ENCODE measurements at places on chromosomes 2 and 18.

DNA sequence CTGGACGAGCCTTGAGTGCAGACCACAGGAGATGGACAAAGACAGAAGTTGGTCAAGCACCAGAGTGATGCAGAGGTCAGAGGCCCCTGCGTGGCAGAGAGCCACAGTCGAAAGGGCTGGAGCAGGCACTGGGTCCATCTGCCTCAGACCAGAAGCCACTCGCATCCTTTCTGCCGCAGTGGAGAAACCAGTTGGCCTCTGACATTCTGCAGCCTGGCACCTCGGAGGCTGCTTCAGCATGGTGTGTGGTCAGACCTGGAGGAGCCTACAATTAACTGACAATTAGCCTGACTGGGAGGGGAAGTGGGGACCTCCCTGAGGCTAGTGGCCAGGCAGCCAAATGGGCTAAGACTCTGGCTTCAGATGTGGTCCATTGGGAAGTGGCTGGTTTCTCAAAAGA lies 111.1 kb downstream of the SGPP2 start:
- no peak for DNase-seq

DNA sequence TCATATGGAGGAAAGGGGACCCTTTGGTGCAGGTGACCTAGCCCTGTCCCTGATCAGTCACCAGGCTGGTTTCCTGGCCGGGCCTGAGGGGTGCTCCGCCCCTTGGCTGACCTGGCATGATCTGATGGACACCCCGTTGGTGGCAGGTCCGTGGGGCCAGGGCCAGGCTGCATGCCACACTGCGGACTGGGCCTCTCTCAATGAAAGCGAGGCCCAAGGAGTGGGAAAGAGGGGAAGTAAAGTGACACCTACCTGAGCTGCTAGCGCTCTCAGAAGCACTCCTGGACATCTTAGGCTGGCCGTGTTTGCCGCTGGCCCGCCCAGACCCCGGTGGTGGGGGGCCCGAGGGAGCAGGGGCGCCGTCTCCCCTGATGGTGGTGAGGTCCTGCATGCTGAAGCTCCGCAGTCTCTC lies 33.1 kb downstream of the MRPL35 start:
- no peak for DNase-seq

GRCh38 chr2:96374211-96374951 lies 38.8 kb downstream of the NCAPH start:
- peak; percentile 66 for DNase-seq

DNA sequence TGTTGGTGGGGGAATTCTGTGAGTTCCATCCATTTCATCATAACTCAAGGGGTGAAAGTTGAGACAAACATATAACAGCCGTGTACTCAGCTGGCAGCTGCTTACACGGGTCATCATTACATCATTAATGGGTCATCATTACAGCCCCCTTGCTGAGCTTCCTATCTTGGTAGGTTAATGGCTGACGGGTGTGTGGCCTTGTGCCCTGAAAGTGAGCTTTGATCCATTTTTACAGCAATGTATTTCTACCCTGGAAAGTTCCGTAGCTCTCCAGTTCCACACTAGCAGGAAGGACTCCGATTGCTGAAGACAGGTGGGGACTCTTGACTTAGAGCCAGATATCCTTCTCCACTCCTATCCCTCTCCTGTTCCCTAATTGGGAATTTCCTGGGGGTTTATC lies 105.2 kb upstream of the DLX2 start:
- no peak for DNase-seq

- DNase-seq, result no peak
These were observed 69.2 kb downstream of the DGKD start for GRCh38 chr2:233423552-233423860.

DNA sequence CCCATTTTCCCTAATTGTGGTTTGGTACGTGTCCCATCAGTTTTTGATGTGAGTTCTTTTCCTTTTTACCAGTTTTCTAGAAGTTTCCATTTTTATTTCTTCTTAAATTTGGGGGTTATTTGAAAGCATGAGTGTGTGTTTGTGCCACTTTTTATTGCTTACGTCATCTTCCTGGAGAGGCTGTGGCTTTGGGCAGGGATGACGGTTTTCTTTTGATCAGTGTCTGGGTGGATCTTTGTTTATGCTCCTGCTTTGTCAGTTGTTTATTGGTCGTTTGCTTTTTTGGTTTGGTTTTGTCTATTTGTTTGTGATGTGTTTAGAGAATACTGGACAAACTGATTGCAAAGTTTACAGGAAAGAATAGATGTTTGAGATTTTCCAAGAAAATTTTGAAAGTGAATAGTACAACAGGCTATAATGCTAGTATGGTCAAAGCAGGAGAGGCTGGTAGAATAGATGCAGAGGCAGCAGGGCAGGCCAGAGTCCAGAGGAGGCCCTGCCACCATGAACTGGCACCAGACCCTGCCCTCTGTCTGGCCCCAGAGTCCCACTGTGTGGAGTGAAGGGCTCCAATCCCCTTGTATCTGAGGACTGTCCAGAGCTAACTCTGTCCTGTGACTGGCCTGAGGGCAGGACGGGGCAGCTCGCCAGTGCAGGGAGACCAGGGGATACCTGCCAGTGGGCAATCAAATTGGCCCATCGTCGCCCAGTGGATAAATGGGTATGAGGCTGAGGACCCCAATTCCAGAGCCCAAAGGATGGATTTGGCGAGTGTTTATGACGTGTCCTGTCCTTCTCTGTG lies 23.4 kb upstream of the SNED1 start:
- DNase-seq, result no peak

- DNase-seq, result no peak
These were observed 52.1 kb upstream of the LAPTM4A start for GRCh38 chr2:20103530-20103929.

All from Calu3 (cell line).